ENCODE measurements at places on chromosomes 12 and 14.

DNA sequence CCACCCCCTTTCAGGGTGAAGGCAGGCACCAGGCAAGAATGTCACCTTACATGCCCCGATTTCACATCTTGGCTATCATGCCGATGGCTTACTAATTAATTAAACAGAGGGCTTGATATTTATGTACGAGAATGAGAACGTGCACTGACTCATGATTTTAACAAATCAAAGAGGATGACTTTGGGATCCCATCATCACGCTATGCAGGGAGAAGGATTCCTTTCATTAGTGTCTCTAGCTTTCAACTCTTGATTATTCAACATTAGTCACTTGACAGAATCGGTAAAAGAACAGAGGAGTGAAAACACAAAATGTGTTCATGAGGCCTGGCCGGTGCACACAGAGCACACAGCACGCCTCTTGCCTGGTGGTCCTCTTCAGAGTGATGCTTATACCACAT is 80.6 kb downstream of the PRKAB1 start:
- no peak for DNase-seq

DNA sequence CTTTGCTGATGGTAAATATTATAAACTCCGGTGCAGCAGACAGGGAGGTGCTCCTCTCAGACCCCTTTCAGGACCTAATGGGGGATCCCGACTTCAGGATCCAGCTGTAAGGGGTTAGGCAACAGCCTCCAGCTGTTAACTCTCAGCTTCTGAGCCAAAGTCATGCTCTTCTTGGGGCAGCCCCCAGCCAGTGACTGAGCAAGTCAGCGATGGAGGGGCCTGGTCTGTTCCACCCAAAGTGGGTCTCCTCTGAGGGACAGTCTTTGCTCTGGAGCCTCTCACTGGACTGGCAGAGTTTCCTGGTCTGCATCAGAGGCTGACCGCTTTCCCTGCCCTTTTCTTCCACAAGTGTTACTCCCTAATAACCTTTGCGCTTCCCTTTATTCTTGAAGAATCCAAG is 184.2 kb upstream of the DIO3 start:
- no peak for DNase-seq

DNA sequence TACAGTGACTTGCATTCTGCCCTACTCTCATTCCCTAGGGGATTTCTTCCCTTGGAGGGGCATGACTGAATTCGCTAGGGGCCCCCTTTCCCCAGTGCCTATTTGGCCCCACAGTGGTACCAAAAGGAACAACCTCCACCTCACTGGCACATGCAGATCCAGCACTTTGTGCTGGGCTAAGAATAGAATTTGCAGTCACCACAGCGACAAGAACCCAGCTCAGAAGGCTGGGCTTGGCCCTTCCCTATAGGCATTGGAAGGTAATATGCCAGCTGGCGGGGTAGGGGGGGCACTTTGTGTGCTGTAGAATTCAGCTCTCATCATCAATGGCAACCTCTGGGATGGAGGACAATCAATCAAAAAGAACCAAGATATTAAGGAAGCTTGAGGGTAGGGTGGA is 13.9 kb downstream of the BAZ2A start:
- DNase-seq, result no peak

DNA sequence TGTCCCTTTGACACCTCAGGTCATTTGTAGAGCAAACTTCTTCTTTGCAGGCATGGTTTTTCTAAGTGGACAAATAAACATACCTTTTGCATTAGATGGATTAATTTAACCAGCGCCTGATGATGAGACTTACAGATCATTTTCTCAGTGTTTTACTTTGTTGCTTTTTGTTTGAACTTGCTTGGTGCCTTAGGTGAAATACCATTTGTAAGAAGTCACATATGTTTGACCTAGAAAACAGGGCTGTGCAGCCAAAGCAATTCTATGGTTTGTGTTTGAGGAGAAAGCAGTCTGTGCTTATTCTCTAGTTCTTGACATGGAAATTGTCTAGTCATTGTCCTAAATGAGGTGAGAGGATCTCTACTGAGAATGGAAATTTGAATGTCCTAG is 111.1 kb downstream of the DIP2B start:
- DNase-seq, result no peak

DNA sequence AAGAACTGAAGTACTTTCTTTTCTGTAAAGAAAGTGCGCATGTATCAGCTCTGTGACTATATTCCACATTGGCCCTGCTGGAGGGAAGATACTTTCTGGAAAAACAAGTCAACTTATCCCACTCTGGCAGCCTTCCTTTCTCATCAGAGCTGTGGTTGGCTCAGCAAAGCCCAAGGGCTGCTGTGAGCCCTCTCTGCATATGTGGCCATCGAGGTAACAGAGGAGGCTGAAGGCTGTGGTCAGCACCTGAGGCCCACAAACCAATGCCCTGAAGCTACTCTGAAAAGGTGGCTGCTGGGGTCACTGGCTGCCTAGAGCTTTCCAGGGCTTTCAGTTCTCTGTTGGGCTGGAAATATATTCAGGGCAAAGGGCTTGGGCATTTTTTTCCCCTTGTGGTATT is 70.8 kb upstream of the IGF1 start:
- no peak for DNase-seq

DNA sequence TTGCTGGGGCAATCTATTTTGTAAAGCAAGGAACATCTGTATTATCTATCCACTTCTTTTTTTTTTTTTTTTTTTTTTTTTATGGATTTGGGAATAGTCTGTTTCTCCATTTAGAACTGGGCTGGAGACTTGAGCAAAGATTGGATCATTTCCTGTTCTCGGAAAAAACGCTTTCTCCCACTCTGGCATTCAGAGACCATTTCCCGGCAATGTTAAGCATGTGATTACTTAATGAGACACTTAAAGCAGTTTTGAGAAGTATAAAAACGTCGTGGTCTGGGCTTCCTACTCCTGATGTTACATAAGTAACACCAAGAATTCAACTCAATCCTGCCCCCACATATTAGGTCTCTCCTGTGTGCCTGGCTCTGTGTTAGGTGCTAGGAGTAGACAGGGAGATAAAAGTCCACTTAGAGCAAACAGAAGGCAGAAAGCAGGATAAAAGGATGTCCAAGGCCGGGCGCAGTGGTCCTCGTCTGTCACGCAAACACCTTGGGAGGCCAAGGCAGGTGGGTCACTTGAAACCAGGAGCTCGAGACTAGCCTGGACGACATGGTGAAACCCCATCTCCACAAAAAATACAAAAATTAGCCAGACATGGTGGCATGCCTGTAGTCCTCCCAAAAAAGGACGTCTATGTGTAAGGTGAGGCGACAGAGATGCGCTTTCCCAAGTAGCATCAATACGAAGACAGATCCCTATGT is 152.1 kb upstream of the GSC start:
- no peak for DNase-seq

DNA sequence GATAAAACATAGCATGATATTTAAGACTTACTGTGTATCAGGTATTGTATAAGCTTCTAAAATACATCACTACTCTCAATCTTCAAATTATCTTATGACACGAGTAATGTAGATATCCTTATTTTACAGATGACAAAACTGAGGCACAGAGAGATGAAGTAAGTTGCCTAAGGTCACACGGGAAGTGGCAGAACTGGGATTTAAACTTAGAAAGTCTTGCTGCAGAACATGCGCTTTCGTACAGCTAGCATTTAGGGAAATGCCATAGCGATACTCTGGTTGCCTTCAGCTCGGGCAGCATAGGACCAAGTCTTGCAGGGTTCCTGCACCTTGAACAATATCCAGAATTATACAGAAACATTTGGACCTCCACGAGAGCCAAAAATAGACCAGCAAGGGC is 162.4 kb downstream of the BRMS1L start:
- no peak for DNase-seq

DNA sequence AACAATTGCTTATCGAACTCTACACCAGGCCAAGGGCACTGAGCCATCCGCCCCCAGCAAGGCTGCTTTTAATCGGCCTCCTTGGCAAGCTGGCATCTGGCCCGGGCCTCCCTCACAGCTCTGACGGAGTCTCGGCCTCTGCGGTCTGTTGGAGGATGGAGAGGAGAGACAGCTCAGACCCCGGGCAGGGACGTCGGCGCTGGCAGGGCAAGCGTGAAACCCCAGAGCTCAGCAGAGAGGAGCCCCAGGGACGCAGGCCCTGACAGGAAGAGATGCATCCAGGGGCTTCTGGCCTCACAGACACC is 17.5 kb downstream of the CAMKK2 start:
- no peak for DNase-seq

DNA sequence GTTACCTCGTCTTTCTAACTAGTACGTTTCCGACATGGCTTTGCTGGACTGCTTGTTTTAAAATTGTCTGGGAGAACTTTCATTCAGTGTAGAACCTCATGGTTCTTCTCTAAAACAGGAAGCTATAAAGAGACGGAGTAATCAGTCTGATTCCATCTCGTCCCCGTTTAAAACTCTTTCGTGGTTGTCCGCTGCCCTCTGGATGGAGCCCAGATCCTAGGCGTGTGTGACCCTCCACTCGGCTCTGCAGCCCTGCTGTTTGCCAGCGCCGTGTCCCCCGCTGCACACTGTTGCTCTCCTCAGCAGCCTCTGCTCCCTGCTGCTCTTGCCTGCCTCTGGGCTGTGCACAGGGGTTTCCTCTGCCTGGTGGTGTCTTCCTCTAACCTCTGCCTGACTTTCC is 50.2 kb downstream of the SLC8B1 start:
- no peak for DNase-seq

DNA sequence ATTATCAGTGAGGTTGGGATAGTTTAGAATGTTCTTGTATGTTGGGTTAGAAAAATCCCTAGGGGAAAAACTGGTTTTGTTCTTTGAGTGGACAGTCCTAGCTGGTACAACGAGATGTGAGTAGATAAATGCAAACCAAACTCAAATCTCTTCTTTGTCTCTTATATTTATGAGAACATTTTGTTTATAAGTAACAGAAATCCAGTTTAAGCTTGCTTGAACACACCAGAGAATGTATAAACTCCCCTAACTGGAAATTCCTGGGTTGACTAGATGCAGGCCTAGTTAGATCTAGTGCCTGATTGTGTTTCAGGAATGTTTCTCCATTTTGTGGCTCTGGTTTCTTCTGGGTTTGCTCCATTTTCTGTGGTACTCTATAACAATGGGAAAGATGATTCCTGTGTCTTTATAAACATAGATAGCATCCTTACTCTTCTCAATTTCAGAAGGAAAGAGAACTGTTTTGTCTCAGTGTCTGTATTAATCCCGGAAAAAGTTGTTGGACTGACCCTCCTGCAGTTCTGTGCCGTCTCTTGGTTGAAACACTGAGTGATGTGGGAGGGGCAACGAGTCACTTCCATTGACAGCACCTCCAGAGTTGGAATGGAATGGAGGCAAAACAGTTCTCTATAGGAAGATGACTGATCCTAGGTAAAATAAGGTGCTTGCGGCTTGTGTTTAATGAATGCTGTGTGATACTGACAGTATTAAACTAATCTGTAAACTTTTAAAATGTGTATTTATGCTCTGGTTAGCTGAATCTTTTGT is 244.8 kb downstream of the TMTC2 start:
- no peak for DNase-seq

DNA sequence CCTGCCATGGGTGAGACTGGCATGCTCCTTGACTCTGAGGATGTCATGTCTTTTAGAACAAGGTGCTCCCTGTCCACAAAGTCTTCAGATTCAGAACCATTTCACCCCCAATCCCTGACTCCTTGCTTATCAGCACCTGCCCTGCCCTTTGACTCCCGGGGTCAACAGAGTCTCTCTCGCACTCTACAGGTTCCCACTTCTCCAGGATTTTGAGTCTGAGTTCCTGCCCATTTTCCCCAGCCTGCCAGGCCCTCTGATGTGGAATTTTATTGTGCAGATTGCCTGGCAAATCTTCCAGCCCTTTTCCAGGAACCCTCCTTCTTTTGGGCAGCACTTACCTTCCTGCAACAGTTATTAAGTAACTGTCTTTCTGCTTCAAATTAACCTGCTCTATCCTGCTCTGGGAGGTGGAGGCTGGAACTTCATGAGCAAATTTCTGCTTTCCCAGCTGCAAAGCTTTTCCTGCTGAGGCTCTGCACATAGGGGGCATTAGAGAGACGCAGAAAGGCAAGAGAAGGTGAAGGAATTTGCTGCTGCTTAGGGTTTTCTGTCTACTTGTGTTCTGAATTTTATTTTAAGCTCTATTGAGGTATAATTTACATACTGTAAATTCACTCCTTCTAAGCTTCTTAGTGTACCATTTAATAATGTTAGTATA is 259.1 kb downstream of the PCNX1 start:
- no peak for DNase-seq

GRCh38 chr12:47105914-47106674 is 26.3 kb upstream of the AMIGO2 start:
- no peak for DNase-seq

- DNase-seq, result no peak
Observed at GRCh38 chr12:47820631-47821345, 1.1 kb upstream of the HDAC7 start.

- DNase-seq, result peak; percentile 61
Observed at GRCh38 chr12:50059440-50060119, 2.2 kb downstream of the ASIC1 start.

- no peak for DNase-seq
Observed at GRCh38 chr14:85865701-85866100, 335.8 kb downstream of the FLRT2 start.

DNA sequence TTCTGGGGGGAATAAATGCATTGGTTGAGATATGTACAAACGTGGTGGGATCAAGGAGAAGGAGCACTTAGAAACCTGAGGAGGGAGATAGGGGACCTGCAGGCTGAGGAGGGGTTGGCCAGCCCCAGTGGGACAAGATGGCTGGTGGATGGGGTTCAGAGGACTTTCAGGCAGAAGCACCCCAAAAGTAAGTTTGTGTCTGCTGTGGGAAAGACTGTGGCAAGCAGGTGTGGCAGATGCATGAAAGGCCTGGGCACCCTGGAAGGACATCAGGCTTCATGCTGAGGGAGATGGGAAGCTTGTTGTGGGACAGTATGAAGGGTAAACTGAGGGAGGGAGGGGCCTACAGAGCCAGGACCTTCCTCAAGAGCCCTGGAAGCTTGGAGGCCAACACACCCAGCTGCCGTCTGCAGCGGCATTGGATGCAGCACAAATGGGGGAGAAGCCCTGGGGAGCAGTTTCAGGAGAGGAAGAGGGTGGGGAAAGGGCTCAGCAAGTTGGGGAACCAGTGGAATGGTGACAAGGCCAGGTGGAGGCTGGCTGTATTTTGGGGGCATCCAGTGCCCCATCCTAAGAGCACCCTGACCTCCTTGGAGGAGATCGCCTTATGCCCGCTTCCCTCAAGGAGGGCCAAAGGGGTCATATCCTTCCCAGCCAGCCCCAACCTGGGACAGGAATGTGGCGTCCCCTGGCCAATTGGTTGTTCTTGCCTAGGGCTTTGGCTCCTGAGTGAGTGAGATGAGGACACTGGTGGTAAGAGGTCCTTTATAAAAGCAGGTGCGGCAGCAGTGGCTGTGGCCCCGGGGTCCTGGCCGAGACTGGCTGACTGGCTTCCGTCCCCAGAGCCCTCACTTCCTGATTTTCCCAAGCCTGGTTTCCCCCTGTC is 20.7 kb downstream of the NFKBIA start:
- DNase-seq, result no peak

GRCh38 chr14:34983786-34984185 is 994 bp downstream of the SRP54 start:
- no peak for DNase-seq

DNA sequence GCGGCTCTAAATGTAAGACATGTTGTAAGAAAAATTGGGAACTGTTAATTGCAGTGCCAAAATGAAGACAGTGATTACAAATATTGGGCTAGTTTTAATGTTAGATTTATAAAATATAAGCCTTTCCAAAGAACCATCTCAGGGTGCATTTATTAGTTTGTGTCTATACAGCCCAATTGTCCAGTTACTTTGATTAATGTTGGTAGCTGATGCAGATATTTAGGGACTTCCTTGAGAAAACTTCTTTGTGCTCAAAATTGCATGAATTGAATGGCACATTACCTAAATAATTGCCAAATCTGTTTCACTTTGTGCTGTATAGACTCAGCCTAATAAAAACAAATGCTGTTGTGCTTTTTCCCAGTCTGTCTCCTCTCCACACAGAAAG is 83.7 kb downstream of the DAD1 start:
- DNase-seq, result no peak
